ENCODE measurements at places on chromosomes 4 and X. TPM values are rescaled to one million over a fixed set of nuclear protein-coding genes. Genes with fewer than 3 reads are reported as not detected.

- H3K27ac ChIP-seq, result no peak overlapping the region
- no peaks in the 10 kb centered on the region for H3K36me3 ChIP-seq
- no peak overlapping the region for H3K4me3 ChIP-seq
Observed at GRCh38 chr4:88217169-88217568, 58.7 kb upstream of the ABCG2 start.

- DNase-seq, result no peak
- peaks cover 35% of the 10 kb centered on the region for H3K4me1 ChIP-seq
- no peak overlapping the region for H3K4me3 ChIP-seq
- no peaks in the 10 kb centered on the region for H3K27me3 ChIP-seq
Observed at GRCh38 chr4:168812806-168813205, 197.2 kb downstream of the CBR4 start.

GRCh38 chrX:150358651-150359050, 4.5 kb upstream of the MAMLD1 start:
- no peak overlapping the region for H3K27ac ChIP-seq
- peaks cover 45% of the 10 kb centered on the region for H3K27me3 ChIP-seq
- no peaks in the 10 kb centered on the region for H3K36me3 ChIP-seq
- DNase-seq, result no peak
- H3K4me3 ChIP-seq, result no peak overlapping the region

Gene MAGEE2
- not detected for total RNA-seq
